ENCODE measurements at places on chromosomes 7 and 10.

- DNase-seq, result no peak
These were observed 31.4 kb downstream of the RPA3 start for GRCh38 chr7:7686811-7687508.

- no peak for DNase-seq
These were observed 2.5 kb downstream of the UNC5B start for GRCh38 chr10:71214641-71215559.

GRCh38 chr7:115953592-115954255, 76.8 kb downstream of the TFEC start:
- no peak for DNase-seq

- no peak for DNase-seq
These were observed 44.1 kb upstream of the GATAD1 start for GRCh38 chr7:92402920-92403759.

GRCh38 chr7:10116511-10116910, 857.2 kb upstream of the PHF14 start:
- no peak for DNase-seq

DNA sequence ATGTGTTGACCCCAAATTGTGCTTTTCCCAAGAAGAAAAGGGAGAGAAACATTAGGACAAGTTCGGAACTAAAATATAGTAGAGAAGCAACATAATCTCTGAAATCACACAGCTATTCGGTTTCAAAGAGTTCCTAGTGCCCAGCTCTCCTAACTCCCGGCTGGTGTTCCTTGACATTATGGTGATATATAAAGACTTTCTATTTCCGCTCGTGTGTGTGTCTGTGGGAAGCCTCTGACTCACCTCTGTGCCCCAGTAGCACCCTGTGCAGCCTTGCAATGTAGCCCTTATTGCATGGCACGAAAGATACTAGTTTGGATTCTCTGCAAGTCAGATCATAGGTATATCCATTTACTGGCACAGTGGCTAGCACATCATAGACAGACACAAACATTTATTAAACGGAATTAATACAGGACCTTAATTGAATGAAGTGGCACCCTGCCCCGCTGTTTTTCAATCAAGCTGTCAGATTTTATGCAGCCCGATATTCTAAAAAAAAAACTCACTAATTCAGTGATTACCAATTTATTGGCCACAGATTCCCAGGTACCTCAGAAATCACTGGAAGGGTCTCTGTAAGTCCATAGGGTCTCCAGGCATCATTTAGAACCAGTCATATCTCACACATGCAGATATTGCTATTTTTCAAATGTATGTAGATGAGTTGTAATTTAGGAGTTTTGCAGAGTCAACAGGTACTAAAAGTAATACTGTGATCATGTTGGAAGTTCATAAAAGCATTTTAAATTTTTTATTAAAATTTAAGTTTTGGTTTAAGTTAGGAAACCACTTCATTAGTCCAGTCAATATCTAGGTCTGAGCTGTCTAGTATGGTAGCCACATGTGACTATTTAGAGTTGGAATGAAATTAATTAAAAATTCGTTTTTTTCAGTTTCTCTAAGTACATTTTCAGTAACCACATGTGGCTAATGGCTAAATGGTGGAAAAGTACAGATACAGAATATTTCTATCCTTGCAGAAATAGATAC, 43.3 kb downstream of the SFTPD start:
- DNase-seq, result peak; percentile 16

GRCh38 chr10:97229322-97230015, 43.7 kb upstream of the SLIT1 start:
- DNase-seq, result no peak

DNA sequence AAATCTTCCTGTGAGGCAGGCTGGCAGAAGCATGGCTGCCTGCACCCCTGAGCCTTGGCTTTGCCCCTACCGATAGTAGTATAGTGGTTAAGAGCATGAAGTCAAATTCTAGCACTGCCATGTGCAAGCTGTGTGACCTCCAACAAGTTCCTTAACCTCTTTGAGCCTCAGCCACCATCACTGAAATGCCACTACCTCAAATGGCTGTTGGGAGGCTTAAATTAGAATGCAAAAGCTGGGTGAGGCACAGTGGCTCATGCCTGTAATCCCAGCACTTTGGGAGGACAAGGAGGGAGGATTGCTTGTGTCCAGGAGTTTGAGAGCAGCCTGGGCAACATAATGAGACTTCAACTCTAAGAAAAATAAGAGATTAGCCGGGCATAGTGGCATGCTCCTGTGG, 8.4 kb downstream of the SFRP5 start:
- no peak for DNase-seq

DNA sequence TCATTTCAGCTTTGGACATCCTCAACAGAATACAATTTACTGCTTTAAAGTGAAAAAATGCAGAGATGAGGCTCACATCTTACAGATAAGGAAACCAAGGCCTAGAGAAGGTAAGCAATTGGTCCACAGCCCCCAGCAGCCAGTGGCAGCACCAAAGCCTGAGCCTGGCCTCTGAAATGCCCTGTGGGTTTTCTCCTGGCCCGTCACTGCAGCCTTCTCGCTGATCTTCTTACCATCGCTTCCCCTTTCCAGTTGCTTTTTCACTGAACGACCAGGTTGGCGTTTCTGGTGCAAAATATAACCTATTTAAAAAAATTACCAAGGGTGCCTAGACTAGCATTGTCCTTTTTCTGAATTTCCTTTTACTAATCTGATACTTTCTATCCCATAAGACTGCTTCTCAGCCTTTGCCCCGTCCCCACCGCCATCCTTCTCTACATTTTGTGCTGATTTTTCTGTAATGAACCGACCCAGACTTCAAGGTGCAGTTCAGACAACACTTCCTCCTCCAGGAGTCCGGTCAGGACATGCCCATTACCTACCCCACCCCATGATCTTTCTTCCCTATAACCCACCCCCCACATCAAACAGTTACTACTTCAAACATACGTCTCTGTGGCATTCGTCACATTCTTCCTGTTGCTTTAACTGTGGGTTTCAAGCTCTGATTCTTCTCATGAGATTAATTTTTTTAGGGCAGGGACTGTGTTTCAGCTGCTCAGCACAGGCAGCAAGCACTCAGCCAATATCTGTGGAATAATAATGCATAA, 289.4 kb downstream of the DNAJB6 start:
- DNase-seq, result no peak

DNA sequence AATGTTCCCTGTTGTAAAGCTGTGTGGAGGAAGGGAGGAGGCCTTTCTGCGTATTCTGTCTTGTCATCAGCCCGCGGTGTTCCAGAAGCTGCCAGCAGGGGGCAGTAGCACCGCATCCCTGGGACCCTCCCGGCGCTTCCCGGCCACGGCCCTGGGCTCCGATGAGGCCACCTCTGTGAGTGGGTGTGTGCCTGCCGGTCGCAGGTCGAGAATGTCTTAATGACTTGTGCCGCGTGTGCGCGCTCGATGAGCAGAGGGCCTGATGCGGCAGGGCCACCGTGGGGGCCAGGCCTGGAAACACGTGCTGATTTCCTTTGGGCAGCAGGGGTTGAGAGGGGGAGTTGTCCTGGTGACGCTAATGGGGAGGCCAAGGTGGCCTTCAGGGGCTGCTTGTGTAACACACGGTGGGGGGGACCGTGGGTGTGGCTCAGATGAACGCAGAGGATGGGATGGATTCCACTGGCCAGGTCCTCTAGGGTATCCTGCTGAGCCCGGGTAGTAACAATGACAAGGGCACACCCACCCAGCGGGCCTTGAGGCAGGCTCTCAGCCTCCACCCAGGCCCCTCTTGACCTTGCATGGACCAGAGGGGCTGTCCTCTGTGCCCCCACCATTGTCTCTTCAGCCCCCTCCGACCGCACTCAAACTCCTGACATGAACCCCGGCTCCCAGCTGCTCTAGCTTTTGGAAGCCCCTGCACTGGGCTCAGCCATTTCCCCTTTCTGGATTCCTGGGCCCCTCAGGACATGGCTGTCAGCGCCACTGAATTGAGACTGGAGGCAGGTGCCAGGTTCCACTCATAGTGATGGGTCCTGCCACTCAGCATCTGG, 135.9 kb upstream of the PODXL start:
- DNase-seq, result peak; percentile 27

DNA sequence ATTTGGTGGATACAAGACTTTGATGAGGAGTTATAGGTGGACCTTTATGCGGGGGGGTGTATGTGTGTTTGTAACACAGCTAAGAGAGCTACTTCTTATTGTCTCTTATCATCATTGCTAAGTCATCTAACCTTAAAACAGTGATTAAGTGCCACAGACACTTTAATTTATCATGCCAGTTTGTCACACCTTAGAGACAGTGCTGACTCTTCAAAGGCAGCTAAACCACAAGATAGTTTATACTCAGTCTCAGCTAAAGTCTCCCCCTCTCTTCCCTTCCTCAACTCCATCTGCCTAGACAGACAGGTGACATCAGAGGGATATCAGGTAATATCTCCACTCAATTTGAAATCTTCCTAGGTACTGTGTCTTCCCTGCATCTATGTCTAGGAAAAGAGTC, 42.2 kb downstream of the MYPN start:
- DNase-seq, result no peak

- DNase-seq, result no peak
These were observed 743 bp upstream of the POR start for GRCh38 chr7:75914169-75914654.

DNA sequence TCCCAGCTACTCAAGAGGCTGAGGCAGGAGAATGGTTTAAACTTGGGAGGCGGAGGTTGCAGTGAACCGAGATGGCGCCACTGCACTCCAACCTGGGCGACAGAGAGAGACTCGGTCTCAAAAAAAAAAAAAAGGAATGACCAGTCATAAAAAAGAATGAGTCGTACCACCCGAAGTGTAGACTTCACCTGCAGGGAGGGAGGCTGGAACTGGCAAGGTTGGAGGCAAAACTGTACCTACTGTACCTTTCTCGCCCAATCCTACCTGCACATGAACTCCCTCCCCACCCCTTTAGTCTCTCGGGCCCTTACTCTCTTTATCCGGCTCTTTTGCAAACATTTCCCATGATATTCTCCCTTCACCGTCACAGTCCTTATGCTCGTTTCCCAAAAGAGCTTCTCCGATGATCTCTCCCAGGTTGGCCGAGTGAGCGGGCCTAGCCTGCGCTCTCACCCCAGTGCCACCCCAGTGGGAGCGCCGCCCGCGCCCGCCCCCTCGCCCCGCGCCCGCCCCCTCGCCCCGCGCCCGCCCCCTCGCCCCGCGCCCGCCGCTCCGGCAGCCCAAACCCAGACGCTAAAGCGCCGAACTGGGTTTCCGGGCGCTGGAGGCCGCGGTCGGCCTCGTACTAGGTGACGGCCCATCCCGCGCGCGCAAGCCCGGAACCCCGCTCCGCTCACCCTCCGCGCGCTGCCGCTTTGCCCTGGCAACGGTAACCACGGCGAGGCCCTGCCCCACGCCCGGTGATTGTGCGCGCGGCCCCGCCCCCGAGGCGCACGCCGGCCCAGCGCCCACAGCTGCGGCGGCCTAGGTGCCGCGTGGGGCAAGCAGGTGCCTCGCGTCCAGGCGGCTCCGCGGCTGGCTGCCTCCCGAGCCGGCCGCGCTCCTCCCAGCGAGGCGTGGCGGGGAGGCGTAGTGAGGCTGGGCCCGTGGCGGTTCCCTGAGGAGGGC, at the start of gene SMKR1:
Gene SMKR1 (plus strand): TSS at position 772 of the 948 bp plus-strand sequence. CDS start 294 bp downstream, outside the sequence.
- DNase-seq, result peak; percentile 90

- no peak for DNase-seq
These were observed 1.9 kb downstream of the SKIDA1 start for GRCh38 chr10:21523557-21524008.

DNA sequence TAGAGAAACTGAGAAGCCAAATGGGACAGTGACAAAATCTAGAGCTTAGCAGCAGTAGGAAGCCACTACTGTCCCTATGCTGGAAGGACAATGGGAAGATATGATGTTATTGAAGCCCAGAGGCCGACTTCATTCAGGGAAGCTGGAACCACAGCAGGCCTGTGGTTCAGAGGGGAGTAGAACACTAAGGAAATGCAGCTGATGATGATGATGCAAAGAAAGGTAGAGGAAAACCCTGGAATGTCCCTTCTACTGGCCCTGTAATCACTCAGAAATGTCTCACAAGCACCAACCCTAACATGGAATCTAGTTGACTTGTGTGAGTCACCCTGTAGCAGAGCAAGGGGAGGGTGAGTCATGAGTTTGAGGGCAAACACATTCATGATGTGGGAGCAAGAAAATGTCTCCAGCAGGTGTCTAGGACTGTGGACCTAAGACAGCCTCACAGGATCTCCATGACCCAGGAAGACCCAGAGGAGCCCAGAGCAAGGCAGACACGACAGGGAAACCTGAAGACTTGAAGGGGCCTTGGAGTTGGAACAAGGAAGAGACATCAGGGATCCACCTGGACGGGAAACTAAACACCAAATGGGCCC, 37.0 kb upstream of the LRRC17 start:
- DNase-seq, result peak; percentile 1
